ENCODE measurements at places on chromosomes 2 and 18.
A peak's percentile ranks its signal among the peaks of the same experiment; 100 is the strongest.

DNA sequence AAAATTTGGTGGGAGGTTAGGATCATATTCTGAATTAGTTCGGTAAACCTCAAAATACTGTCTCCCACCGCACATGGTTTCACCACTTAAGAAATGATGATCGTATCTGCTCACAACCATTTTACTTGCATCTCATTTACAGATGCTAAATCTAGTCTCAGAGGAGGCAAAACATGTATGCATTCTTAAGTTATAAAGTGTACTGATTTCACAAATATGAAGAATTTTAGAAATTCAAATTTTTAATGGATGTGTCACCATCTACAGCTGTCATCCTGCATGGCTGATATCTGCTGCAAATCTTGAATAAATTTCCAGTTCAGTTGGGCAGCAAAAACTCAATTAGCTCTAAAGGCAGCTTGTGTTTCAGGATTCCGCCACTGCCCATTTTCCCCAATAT, 243.3 kb upstream of the KCNJ3 start:
- no peak for DNase-seq

GRCh38 chr18:68724021-68724420, 9.1 kb upstream of the TMX3 start:
- DNase-seq = no peak

DNA sequence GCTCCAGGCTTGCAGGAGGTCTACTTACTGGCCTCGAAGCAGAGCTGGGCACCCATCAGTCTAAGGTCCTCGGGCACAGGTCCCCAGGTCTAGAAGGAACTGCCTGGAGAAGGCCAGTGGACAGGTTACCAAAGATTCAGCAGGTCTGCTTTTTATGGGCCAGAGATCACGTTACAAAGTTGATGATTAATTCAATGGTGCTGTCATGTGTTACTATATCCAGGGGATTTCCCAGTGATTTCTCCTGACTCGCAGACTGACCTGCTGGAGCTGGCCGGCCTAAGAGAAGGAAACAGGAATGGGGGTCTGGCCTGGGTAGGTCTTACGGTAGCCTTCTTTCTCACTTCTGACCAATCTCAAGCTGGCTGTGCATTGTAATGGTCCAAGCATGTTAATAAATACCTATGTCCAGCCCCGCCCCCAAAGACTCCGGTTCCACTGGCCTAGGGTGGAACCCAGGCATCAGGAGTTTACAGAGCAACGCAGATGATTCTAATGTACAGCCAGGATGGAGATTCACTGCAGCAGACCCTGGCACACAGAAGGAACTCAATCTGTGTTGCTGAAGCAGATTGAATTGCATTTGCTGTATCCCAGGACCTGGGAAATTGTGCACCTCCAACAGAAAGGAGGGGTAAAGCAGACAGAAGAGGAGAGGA, at the start of gene NEURL3:
NEURL3 (minus strand) TSS at position 127 of the 659 bp plus-strand sequence; CDS start at position 56, 71 bp downstream.
- DNase-seq = no peak

DNA sequence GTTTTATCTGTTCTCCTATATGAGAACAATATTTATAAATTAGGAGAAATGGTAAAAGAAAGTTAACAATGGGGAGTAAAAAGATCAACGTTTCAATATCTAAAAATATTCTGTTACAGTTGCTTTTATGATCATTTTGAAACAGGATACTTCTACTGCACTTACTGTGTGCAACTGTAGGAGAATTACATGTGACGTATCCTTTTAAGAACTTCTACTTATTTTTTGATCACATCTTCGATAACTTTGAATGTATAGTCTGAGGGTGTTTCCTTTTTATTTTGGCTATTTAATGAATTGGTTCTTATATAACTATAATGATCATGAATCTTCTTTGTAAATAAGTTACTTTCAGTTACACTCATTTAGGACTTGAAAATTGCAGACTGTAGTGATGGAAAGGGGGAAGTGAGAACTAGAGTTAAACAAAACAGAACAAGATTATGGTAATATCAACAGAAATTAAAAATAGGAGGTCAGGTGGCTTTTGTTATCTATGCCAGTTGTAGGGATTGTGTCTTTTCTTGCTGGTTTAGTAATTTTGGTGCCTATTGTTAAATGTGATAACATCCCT, 109.9 kb downstream of the MSTN start:
- no peak for DNase-seq

DNA sequence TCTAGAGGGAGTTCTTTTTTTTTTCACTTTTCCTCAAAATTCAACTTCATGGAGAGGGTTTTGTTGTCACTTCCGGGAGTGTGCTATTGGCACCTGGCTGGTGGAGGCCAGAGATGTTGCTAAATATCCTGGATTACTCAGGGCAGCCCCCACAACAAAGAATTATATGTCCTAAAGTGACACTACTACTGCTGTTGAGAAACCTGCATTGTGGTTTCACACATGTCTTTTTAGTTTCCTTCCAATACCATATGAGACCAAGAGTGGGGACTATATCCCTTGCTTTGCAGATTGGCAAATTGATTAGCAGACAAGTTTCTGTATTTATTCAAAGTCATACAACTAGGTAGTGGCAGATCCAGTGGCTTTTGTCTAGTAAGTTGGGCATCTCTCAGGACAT, 826.8 kb downstream of the TRIB2 start:
- no peak for DNase-seq

DNA sequence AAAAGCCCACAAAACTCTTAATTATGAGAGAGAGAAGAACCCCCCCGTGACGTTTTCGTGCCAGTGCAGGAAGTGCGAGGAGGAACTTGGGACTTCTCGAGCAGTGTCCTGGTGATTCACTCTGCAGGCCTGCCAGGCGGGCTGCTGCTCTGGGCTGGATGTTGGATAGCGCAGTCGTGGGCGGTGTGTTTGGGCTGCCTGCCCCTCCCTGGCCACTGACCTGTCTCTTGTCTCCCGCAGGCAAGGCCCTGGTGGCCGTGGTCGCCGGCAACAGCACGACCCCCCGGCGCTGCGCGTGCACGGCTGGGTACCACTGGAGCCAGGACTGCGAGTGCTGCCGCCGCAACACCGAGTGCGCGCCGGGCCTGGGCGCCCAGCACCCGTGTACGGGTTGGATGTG, 29.0 kb downstream of the TNFRSF11A start:
- DNase-seq = no peak

- no peak for DNase-seq
Observed at GRCh38 chr2:113083296-113083695, 15.5 kb downstream of the IL1F10 start.

DNA sequence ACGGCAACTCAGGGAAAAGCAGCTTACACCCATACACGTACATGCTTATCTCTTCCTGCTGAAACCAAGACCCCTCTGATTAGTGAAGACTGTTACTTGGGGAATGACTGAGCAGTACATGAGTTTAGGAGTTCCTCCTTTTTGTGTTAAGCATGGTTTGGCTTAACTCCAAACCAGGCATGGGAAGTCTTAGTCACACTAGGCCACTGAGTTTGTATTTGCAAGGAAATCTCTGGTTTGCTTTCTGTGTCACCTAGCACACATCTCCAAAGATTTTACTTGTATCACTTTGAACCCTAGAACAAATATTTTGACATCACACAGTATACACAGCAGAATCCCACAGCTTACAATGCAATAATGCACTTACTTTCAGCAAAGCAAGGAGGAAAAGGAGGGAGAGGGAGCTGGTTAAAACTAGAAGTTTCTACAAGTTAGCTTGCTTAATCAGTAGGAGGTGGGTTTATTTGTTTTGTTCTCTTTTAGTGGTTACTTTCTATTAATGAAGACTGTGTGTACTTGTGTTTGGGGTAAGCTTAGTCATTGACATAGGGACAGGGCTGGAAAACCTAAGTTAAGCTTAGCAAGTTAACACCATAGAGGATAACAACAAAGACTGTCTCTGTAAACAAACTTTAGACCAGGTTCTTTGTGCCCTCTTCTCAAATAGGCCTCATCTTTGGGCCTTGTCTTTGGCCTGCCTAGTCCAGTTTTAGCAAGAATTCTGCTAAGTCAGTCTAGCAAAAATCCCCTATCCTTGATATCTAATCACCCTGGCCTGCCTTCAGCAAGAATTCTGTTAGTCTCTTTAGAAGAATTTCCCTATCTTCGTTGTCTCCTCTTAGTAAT, 219.4 kb downstream of the MREG start:
- no peak for DNase-seq

DNA sequence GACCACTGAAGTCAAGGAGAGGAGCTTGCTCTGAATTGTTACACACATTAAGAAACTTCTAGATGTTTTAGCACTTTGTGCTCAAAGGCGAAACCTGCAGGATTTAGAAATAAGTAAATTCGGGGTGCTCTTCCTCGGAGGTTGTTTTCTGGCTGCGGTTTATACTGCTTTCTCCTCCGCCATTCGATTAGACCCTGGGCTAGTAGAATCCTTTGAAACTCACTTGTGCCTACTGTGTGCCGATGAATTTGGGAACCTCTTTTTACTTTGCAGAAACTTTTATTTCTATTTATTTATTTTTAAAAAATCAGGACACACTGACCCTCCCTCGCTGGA, 3.5 kb downstream of the MEIS1 start:
- no peak for DNase-seq

DNA sequence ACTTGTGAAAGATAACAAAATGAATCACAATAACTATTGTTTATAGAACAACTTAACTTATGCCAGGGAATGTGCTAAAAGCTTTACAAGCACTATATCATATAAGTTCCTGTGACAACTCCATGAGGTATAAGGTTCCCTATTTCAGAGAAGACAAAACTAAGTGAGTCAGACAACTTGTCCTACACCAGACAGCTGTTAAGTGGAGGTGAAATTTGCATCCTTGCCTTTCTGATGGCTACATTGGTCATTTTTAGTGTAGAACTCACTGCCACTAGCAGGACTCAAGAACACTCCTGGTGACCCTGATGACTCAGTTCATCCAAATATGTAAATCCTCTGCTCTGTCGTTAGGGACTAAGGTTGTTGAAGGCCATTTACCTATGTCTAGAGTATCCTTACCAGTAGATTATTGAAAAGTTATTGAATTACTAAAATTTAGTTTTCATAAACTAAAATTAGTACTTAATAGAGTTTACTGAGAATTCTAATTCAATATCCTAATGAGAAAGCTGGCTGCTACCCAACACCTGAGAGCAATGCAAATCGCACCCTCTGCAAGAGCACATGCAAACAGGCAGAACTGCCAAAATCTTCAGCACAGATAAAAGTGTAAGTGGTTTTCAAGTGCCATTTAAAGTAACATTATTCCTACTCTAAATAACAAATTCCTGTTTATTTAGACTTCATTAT, 636.2 kb downstream of the NRXN1 start:
- DNase-seq = no peak

DNA sequence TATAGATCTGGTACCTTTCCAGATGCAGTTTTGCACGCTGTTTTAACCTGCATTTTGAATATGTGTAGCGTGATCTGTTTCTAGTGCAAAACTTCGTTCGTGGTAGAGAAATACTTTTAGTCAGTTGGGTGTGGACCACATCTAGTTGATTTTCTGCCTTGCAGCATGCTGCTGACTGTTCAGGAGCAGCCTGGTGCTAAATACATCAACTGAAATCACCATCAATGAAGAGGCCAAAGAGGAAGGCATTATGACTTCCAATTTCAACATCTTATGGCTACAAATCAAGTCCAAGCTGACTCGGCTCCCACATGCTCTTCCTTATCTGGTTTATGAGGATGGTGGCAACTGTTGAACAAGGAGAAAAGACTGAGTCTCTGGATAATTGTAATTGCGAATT, 298.5 kb downstream of the ZNF521 start:
- no peak for DNase-seq

DNA sequence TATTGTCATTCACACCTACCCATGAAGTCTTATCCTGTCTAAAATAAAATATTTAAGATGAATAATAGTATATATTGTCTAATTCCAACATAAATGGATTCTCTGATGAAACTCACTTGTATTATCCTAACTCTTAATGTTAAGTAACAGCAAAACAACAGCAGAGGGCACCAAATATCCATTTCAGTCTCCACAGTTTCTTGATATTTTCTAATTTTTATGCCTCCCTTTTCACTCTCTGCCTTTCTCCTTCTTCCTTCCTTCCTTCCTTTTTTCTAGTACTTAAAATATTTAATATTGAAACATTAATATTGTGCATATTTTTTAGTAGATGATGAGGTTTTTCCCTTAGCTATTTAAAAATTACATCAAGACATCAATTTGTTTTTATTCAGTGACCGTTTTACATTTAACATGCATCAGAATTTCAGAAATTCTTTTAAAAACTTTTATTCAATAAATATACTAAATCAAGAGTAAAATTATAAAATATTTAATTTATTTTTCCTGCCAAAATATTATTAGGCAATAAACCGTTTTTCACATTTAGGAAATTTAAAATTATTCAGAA, 97.6 kb downstream of the WDR7 start:
- peak; percentile 37 for DNase-seq

GRCh38 chr2:231926761-231927565, 767 bp upstream of the NPPC start:
- peak; percentile 44 for DNase-seq

DNA sequence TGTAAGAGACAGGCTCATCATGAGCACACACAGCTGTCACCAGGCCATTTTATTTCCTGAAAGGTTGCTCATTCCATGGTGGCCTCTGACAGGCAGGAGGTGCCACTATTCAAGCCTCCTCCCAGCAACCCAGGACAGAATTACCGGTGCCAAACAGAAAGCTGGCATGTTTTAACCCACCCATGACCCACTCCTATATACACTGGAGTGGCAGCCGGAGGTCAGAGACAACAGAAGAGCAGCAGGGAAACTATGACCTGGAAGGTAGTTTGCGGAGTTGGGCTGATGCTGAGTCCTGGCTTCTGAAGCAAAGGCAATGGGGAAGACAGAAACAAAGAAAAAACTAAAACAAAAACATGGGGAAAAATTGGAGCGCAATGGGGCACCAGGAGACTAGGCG, 2.3 kb downstream of the RFTN2 start:
- no peak for DNase-seq

- DNase-seq = no peak
Observed at GRCh38 chr18:35324926-35325655, 19.1 kb downstream of the ZNF24 start.

- DNase-seq = no peak
Observed at GRCh38 chr2:41784496-41784895, 263.3 kb upstream of the PKDCC start.

GRCh38 chr2:136436936-136437335, 319.0 kb upstream of the CXCR4 start:
- DNase-seq = no peak

DNA sequence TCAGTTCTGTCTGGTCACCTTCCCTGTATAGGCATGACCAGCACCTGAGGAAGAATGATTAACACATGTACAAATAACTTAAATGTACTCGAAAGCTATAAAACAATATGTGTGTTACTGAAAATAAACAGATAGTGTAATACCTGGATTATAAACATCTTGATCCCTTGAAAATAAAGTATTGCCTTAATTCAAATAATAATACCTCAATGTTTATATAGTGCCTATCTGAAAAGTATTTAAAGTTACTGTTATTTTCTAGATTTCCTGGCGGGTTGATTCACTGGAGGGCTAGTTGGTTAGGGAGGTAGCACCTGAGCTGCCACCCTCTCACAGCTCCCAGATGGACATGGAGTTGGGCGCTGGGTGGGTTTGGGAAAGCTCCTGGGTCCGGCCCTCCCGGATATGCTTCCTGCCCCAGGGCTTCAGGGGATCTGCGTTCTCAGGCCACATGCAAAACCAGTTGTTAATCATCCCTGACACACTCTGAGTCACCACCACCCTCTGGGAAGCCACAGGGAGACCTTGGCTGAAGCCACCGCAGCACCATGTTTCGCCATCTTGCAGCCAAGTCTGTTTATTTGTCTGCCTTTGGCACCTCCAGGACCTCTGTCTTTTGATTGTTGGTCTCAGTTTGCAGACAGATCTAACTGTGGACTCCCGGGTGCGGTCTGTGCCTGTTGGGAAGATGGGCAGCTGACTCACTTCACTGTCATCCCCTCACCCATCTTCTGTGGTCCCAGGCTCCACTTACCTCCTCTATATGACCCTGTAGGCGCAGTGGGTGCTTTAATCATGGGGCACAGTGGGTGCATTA, 35.3 kb downstream of the RAB31 start:
- no peak for DNase-seq

All from HAP-1 (cell line).